Renal cortex interstitium (tissue), 15 donors: ENCODE measurements at places on chromosomes 7 and 10.

DNA sequence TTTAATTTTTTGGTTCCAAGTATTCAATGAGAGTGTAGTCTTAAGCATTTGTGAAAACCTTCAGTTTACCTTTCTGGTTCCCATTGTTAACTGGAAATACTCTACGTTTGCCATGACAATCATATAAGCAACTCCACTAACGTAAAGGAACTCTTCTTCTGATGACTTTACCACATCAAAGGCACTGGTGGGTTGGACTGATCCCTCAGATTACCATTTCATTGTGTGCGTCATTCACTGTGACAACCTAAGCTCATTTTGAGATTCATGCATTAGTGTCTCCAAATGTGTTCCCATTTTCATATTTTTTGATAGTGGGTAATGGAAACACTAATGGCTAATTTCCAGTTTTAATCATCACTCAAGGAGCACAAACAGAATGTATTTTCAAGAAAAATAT lies 119.9 kb upstream of the COL1A2 start:
- no peak for DNase-seq

- no peak for DNase-seq
These were observed 159.6 kb downstream of the GPR158 start for GRCh38 chr10:25334445-25334844.

DNA sequence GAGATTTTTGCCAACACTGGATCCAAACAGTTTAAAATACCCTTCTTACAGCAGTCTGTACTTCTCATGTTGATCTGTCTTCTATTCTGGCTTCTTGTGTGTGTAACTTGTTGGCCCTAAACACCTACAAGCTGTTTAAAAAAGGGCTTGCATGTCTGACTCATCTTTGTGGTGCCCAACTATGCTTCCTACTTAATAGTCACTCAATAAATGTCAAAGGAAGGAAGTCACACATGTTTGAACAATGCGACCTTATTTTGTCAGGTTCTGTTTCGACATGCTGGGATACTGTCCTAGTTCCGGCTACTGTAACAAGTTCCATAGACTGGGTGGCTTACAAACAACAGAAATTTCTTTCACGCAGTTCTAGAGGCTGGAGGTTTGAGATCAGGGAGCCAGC lies 9.4 kb upstream of the GRK5 start:
- no peak for DNase-seq

DNA sequence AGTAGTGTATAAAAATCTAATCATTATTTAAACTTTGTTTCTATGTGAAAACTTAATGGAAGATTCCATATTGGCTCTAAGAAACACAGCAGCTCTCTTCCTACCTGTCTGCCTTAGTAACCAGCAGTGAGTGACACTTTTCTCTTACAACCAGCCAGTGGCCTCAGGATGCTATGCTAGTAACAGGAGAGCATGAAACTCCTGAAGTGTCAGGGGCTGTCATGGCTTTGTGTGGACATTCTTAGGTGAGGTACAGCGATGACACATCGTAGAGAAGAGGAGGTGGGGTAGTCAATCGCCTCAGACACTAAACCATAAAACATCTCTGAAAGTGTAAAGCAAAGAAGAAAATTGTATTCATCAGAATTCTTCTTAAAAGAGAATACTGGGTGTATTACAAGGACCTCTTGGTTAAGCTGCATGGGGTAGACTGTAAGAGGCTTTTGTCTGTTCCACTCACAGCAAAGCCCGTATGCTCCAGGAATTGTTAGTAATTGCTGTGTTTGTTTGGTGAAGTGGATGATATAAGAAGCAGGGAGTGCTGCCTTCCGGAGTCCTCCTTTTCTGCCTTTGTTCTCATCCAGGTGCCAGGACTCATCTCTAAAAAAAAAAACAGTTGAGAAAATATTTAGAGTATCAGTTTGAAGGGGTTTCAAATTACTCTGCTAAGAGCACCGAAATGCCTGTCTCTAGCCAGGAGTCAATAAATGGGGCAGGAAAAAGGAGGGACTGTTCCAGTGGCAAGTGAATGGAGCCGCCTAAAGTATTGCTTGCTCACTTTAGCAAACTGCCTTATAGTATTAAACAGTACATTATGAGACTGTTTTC lies 518.8 kb downstream of the CNTNAP2 start:
- DNase-seq = peak; percentile 41

DNA sequence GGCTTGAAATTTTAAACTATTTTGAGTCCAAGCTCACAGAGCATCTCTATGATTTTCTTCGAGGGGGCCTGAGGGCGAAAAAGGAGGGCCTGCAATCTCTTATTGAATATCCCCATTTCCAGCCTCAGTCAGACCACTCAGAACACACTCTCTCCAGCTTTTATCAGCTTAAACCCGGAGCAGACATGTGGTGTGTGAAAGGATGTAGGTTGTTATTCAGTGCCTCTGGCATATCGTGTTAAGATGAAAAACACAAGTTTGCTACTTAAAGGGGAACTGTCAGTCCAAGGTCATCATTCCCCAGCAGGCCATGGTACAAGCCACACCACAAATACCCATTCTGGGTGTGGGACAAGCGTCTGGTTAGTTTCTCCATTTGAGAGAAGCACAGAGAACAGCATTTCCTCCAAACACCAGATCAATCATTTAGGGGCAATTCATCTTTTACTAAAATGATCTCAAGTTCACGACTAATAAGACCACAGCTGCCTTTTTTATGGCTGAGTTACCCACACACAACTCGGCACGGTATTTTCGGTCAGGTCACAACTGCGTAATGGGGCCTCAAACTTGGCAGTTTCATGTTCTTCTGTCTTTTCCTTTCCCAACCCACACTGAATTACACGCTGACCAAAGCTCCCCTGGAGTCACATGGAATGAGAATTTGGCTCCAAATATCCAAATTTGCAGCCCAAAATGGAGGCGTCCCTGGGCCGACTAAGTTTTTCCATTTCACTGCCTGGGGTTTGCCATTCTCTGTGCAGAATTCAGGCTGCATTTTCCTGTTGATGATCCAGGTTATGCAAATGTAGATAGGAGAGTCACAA lies 188.4 kb downstream of the SEM1 start:
- no peak for DNase-seq

DNA sequence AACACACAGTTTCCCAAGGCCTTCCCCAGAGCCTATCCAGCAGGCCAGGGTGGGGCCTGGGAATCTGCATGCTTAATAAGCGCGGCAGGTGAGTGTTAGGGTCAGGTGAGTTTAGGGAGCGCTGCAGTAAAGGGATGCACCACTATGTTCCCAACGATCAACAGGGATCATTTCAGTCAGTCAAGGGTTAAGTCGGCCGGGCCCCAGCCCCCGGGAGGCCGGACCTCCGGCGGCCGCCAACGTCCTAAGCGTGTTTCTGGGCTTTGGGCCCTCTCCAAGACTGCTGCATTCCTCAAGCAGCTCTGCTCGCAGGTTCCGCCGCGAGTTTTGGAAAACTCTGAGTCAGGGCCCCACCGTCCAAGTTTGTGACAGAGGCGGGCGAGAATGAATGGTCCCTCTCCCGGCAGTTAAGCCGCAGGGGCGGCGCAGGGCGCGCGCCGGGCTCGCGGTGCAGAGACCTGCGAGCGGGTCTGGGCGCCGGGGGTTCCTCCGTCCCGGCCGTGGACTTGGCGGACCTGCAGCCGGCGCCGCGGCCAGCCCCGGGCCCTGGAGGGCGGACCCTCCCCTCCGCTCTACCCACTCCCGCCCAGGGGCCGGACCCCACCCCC lies 81.6 kb downstream of the ARHGAP22 start:
- DNase-seq = peak; percentile 49
